ENCODE measurements at places on chromosomes 13 and 19. TPM values are rescaled to one million over a fixed set of nuclear protein-coding genes. Genes with fewer than 3 reads are reported as not detected.

KATNAL1 gene
- total RNA-seq, result 17.9 TPM

TLE6 gene
- 1.5 TPM for total RNA-seq

TPTE2 gene
- total RNA-seq, result not detected

SCN1B gene
- total RNA-seq, result 19.0 TPM

DNA sequence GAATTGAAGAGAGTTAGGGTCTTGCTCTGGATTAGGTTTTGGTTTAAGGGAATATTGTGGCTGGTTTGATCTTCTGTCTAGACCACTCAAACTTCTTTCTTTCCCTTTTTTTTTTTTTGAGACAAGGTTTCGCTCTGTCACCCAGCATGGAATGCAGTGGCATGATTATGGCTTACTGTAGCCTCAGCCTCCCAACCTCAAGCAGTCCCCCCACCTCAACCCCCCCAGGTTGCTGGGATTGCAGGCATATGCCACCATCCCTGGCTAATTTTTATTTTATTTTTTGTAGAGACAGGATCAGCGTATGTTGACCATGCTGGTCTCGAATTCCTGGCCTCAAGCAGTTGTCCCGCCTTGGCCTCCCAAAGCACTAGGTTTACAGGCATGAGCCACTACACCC lies 21.2 kb downstream of the ARHGAP35 start:
- no peaks in the 10 kb centered on the region for H3K27me3 ChIP-seq
- no peaks in the 10 kb centered on the region for H3K36me3 ChIP-seq

- DNase-seq, result peak; percentile 76
- no peaks in the 10 kb centered on the region for H3K36me3 ChIP-seq
- H3K27me3 ChIP-seq, result no peaks in the 10 kb centered on the region
- no peak overlapping the region for H3K4me3 ChIP-seq
Observed at GRCh38 chr13:33509642-33510229, 224.2 kb upstream of the STARD13 start.

GRCh38 chr13:79528356-79528755 lies 47.4 kb downstream of the NDFIP2 start:
- H3K4me1 ChIP-seq, result peaks cover 9% of the 10 kb centered on the region
- DNase-seq, result no peak
- no peaks in the 10 kb centered on the region for H3K27me3 ChIP-seq
- H3K27ac ChIP-seq, result no peak overlapping the region
- no peak overlapping the region for H3K4me3 ChIP-seq
- H3K36me3 ChIP-seq, result no peaks in the 10 kb centered on the region

DNA sequence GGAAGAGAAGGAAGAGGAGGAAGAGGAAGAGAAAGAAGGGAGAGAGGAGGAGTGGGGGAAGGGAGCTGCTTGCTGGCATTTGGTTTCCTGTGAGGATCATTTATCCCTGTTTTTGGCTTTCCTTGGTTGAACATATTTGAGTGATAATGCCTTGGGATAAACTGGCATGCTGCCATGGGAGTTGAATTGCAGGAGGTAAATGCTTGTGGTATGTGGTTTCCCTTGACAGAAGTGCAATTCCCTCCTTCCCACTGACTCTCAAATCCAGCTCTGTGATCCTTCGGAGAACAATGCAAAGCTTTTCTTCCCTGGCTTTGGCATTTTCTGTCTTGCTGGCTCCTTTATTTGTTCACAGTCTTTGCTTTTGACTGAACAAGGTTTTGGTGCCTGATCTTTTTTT lies 27.2 kb upstream of the CBY2 start:
- H3K27ac ChIP-seq, result no peak overlapping the region
- H3K4me3 ChIP-seq, result no peak overlapping the region
- no peaks in the 10 kb centered on the region for H3K4me1 ChIP-seq
- DNase-seq, result no peak
- H3K36me3 ChIP-seq, result no peaks in the 10 kb centered on the region
- no peaks in the 10 kb centered on the region for H3K27me3 ChIP-seq

All from adrenal gland (tissue), 19 donors.